ENCODE measurements at places on chromosomes 6 and 20.

DNA sequence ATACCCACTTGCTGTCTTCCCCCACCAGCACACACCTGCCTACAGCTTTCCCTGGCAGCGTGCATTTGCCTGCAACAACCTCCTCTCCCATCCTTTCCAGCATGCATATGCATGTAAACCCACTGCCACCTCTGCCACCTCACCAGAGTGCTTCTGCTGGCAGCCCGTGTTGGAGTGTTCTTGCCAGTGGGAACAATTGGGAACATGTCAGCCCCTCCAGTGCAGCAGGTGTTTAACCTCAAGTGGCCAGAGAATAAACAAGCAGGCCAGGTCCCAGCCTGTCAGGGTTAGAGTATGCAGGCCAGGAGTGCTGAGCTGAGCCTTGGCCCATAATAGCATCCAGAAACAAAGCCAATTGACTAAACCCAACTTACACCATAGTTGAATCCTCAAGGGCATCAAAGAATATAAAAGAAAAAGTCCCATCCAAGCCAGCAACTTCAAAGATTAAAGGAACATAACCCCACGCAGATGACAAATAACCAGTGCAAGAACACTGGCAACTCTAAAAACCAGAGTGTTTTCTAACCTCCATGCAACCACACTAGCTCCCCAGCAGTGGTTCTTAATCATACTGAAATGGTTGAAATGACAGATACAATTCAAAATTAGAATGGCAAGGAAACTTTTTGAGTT lies 1212.1 kb upstream of the CITED2 start:
- DNase-seq = no peak

DNA sequence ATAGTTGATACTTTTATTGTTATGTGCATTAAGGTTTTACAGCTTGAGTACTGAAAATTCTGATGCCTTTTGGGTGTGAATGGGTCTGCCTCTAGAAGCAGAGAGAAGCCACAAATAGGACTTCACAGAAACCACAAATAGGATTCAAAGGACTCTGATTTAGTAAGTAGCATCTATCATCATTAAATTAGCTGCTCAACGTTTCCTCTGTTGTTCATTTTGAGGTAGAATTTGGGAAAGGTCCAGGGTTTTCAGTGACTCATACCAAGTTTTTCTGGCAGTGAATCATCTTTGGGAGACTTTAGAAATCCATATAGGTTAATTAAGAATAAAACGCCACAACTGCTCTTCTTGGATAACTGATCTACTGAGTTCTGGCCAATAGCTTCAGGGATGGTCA lies 105.1 kb downstream of the PHF3 start:
- DNase-seq = no peak

GRCh38 chr6:148525453-148525852 lies 182.8 kb downstream of the SASH1 start:
- no peak for DNase-seq

GRCh38 chr20:48849299-48849698 lies 21.5 kb upstream of the PREX1 start:
- no peak for DNase-seq

DNA sequence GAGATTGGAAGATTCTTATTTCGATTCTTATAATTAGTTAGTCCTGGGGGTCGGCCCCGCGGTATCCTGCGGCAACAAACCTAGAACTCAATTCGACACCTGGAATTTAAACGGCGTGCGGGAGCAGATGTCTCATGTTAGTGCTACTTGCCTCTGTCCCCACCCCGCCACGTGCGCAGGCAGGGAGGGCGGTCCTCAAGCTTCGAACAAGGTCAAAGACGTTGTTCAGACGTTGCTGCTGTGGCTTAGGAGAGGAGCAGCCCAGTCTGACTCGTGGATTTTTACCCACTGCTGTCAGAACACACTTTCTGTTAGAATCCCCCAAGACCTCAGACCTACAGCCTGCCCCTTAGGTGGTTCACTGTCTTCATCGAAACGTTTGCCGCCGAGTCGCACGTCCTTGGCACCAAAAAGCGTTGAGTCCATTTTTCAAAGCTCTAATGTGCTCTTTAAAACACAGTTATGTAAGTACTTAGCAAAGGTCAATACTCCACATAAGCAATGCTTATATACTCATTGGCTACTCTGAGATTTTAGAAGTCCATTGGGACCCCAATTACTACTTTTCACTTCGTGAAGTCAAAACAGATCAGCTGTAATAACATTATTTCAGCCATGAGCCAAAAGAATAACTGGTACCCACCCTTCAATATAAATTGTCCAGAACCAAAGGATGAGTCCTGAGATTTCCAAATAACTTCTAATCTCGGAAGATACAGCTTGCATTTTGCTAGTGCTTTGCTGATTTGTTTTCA lies 2.7 kb upstream of the C6orf62 start:
- peak; percentile 91 for DNase-seq

- no peak for DNase-seq
Measured at GRCh38 chr6:26311012-26311384, 54.0 kb upstream of the BTN3A2 start.

DNA sequence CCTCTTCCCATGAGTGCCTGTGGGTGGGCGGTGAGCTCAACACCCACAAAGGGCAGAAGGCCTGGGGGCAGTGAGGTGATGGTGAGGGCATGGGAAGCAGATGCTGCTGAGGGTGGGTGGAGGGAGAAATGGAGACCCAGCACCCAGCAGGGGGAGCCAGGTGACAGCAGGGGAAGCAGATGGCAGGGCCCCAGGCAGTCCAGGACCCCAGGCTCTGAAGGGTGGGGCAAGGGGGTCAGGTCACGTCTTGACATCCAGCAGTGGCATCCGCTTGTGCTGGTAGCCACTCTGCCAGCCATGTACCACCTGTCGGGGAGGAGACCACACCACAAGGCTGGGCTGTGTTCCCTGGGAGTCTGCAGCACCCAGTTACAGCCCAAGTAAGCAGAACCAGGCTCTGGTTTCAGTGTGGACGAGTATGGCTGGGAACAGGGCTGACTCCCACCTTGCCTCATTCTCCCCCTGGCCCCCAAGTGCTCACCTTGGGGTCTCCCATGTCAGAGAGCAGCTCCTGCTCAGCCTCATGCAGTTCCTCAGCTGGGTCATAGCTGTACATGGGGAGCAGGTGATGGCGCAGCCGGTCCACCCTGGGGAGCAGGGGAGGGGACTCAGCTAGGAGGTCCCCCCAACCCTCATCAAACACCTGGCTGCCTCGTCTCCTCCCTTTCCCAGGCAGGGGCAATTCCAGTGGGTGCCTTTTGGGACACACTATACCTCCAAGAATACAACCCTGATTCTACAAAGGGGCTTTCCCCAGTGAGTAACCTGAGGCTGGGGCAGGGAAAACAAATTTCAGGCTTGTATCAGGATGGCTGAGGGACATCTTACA lies 2.0 kb downstream of the SMIM29 start:
- DNase-seq = peak; percentile 28

- no peak for DNase-seq
Measured at GRCh38 chr6:170129691-170130171, 161.1 kb downstream of the DLL1 start.

GRCh38 chr6:87396595-87397392 lies 11.0 kb upstream of the CFAP206 start:
- no peak for DNase-seq

Data from activated naive CD4-positive, alpha-beta T cell (primary cell).